Right cardiac atrium (tissue), 5 donors: ENCODE measurements at places on chromosomes 6 and 20. TPM values are rescaled to one million over a fixed set of nuclear protein-coding genes. Genes with fewer than 3 reads are reported as not detected.

HEY2 gene
- total RNA-seq = 2.6 TPM

UNC93A gene
- not detected for total RNA-seq

DPPA5 gene
- not detected for total RNA-seq

TRIM40 gene
- total RNA-seq = not detected

NMBR gene
- total RNA-seq = not detected

MLN gene
- total RNA-seq = not detected

RBBP8NL gene
- not detected for total RNA-seq

C4A gene
- 130 TPM for total RNA-seq

PROCR gene
- 12.9 TPM for total RNA-seq

PNPLA1 gene
- total RNA-seq = not detected

SLC44A4 gene
- total RNA-seq = not detected

ARG1 gene
- 0.22 TPM for total RNA-seq

CFAP206 gene
- not detected for total RNA-seq

PRKN gene
- total RNA-seq = 24.9 TPM

C20orf204 gene
- 0.21 TPM for total RNA-seq

SLC17A1 gene
- not detected for total RNA-seq

MOG gene
- 2.1 TPM for total RNA-seq

FILIP1 gene
- total RNA-seq = 118 TPM

GTSF1L gene
- not detected for total RNA-seq

MUCL3 gene
- not detected for total RNA-seq

SYNDIG1 gene
- total RNA-seq = 38.6 TPM

SSTR4 gene
- not detected for total RNA-seq

KCNQ2 gene
- total RNA-seq = 1.1 TPM

SLC22A3 gene
- total RNA-seq = 0.76 TPM

FAM217A gene
- total RNA-seq = not detected

RAET1L gene
- total RNA-seq = not detected
